ENCODE measurements at places on chromosomes 2 and 18. TPM values are rescaled to one million over a fixed set of nuclear protein-coding genes. Genes with fewer than 3 reads are reported as not detected.

The RNU2-63P gene
- polyA plus RNA-seq = 60.5 TPM

The CHRNG gene
- polyA plus RNA-seq = not detected

The ACADL gene
- polyA plus RNA-seq = not detected

The NAT8 gene
- polyA plus RNA-seq = 0.19 TPM

The ADNP2 gene
- polyA plus RNA-seq = 10.2 TPM

The ANKRD30B gene
- polyA plus RNA-seq = not detected

The MCFD2 gene
- polyA plus RNA-seq = 74.8 TPM

The OR6B2 gene
- polyA plus RNA-seq = not detected

The KIAA2012 gene
- polyA plus RNA-seq = not detected

The MYO1B gene
- polyA plus RNA-seq = 6.4 TPM

The RNF144A gene
- 9.5 TPM for polyA plus RNA-seq

The LOXHD1 gene
- not detected for polyA plus RNA-seq

The ADGRF3 gene
- polyA plus RNA-seq = 0.21 TPM

The CENPA gene
- polyA plus RNA-seq = 18.6 TPM

The NR4A2 gene
- 1.4 TPM for polyA plus RNA-seq

The VRK2 gene
- 8.5 TPM for polyA plus RNA-seq

Data from endothelial cell of umbilical vein (primary cell).